Ascending aorta (tissue), 2 donors: ENCODE measurements at places on chromosomes 2 and 18.

DNA sequence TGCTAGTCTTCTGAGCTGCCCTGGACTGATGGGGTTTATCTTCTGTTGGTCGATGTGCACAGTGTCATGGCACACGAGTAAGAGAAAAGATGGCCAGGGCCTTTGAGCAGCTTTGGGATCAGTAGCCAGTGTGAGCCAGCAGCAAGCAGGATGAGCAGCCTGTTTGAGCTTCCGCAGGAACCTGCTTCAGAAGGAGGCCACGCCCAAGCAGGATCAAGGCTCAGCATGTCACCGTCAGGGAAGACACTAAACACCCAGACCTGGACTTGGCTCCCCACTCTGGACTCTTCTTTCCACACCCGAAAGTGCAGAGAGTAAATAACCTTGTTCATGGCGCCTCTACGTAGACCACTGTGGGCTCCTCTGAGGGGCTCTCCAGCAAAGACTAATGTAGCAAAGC, 25.2 kb upstream of the ASB1 start:
- no peak overlapping the region for H3K27ac ChIP-seq
- H3K36me3 ChIP-seq = peaks cover 17% of the 10 kb centered on the region
- H3K4me1 ChIP-seq = no peaks in the 10 kb centered on the region
- no peak overlapping the region for H3K4me3 ChIP-seq

DNA sequence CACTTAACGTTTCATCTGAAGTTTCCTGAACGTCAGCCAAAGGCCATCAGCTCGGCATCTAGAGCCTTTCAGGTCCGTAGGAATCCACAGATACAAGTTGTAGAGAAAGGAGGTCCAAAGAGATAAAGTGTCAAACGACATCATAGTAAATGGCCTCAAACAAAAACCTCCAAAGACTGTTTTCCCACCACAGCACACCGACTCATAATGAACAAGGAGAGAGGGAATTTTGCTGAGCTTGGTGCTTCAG, 150.3 kb downstream of the PXDN start:
- H3K27me3 ChIP-seq = no peaks in the 10 kb centered on the region
- no peaks in the 10 kb centered on the region for H3K4me1 ChIP-seq
- no peak overlapping the region for H3K4me3 ChIP-seq
- no peaks in the 10 kb centered on the region for H3K36me3 ChIP-seq
- H3K27ac ChIP-seq = no peak overlapping the region

DNA sequence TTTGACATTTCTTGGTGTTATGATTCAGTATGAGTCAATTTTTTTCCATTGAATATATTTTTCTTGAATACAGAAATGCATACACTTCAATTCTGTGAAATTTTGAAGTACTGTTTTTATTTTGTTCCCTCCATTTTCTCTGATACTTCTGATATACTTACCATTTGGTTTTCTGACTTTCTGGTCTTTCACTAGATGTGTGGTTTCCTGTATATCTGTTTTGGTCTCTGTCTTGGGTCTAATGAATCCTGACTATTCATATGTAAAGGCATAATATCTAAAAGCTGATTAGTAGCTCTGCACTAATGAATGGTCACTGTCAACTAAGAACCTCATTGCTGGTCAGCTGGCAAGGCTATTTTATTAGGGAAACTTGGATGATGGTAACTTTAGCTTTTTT, 345.6 kb downstream of the GRB14 start:
- H3K27ac ChIP-seq = no peak overlapping the region
- H3K4me3 ChIP-seq = no peak overlapping the region
- no peak for DNase-seq
- no peaks in the 10 kb centered on the region for H3K27me3 ChIP-seq

- no peak overlapping the region for H3K4me3 ChIP-seq
- H3K36me3 ChIP-seq = peaks cover 5% of the 10 kb centered on the region
- no peaks in the 10 kb centered on the region for H3K27me3 ChIP-seq
- no peak for DNase-seq
These were observed 38.8 kb downstream of the NRP2 start for GRCh38 chr2:205721057-205721449.

DNA sequence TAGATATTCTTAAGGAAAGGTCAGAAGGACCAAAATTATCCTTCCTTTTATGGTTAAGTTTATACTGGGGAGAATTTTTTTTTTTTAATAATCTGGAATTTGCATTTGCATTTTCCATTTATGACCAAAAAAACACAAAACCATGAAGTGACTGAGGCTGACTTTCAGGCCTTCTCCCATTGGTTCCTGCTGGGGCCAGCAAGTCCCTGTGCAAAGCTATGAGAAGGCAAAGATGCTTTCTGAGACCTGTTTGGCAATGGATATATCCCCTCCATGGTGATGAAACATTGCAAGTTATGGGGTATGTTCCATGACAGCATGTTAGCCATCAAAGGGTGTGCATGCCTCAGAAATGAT, 60.8 kb downstream of the KIAA2012 start:
- no peaks in the 10 kb centered on the region for H3K27me3 ChIP-seq
- H3K4me3 ChIP-seq = no peak overlapping the region
- H3K4me1 ChIP-seq = no peaks in the 10 kb centered on the region
- no peak for DNase-seq
- H3K36me3 ChIP-seq = no peaks in the 10 kb centered on the region
- no peak overlapping the region for H3K27ac ChIP-seq

- no peaks in the 10 kb centered on the region for H3K36me3 ChIP-seq
- no peaks in the 10 kb centered on the region for H3K27me3 ChIP-seq
- no peak for DNase-seq
- H3K4me3 ChIP-seq = no peak overlapping the region
- H3K27ac ChIP-seq = no peak overlapping the region
- H3K4me1 ChIP-seq = no peaks in the 10 kb centered on the region
These were observed 2180.6 kb upstream of the CELF4 start for GRCh38 chr18:39746201-39746600.

- no peak for DNase-seq
- no peak overlapping the region for H3K4me3 ChIP-seq
- H3K27me3 ChIP-seq = no peaks in the 10 kb centered on the region
- H3K4me1 ChIP-seq = no peaks in the 10 kb centered on the region
- no peak overlapping the region for H3K27ac ChIP-seq
These were observed 900.5 kb upstream of the CRIM1 start for GRCh38 chr2:35454966-35455638.

- DNase-seq = no peak
- H3K27ac ChIP-seq = no peak overlapping the region
- no peaks in the 10 kb centered on the region for H3K27me3 ChIP-seq
- H3K36me3 ChIP-seq = no peaks in the 10 kb centered on the region
- H3K4me3 ChIP-seq = no peak overlapping the region
- H3K4me1 ChIP-seq = no peaks in the 10 kb centered on the region
These were observed 945.0 kb upstream of the CRIM1 start for GRCh38 chr2:35410431-35411061.

GRCh38 chr2:206095536-206096332, 9.8 kb upstream of the INO80D start:
- no peaks in the 10 kb centered on the region for H3K27me3 ChIP-seq
- no peak overlapping the region for H3K4me3 ChIP-seq
- no peaks in the 10 kb centered on the region for H3K4me1 ChIP-seq
- no peak overlapping the region for H3K27ac ChIP-seq
- peaks cover 3% of the 10 kb centered on the region for H3K36me3 ChIP-seq

DNA sequence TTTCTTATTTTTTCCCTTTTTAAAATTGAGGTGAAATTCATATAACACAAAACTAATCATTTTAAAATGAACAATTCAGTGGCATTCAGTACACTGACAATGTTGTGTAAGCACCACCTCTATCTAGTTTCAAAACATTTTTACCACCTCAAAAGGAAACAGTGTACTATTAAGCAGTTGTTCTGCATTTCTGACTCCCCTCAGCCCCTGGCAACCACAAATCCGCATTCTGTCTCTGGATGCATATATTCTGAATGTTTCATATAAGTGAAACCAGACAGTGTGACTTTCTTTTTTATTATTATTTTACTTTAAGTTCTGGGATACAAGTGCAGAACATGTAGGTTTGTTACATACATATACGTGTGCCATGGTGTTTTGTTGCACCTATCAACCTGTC, 19.2 kb upstream of the TANK start:
- no peak overlapping the region for H3K27ac ChIP-seq
- H3K27me3 ChIP-seq = no peaks in the 10 kb centered on the region
- H3K4me1 ChIP-seq = peaks cover 13% of the 10 kb centered on the region

DNA sequence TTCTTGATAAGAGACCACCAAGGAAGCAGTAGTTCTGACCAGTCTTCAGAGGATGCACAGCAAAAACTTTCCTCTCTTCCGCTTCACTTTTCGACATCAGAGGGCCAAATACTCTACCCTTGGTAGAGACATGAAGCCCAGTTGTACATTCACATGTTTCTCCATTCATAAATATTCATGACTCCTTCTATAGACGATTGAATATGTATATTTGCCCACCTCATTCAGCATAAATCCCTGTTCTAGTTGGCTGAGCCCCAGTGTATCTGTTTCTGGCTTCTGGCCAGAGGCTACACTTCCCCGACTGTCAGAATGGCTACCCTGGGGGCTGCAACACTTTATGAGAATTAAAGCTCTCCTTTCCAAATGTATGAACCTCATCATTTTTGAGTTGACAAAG, 258.5 kb downstream of the ASXL3 start:
- no peak overlapping the region for H3K4me3 ChIP-seq
- no peaks in the 10 kb centered on the region for H3K36me3 ChIP-seq
- no peaks in the 10 kb centered on the region for H3K4me1 ChIP-seq
- H3K27me3 ChIP-seq = no peaks in the 10 kb centered on the region
- no peak for DNase-seq
- H3K27ac ChIP-seq = no peak overlapping the region

DNA sequence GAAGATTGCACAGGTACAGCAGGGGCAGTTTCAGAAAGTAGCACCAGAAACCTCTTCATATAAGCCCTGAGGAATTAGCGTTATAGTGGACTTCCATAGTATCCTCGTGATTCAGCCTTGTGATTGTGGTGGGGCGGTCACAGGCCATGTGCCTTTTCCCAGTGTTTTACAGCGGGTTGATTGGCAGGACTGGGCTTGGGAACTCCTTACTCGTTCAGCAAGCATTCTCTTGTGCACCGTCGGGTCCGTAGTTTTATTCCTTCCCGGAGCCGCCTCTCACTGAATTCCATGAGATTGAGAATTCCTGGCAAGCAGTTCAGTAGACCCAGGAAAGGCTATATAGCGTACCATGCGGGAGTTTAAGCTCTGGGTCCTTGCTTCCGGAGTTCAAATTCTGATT, 5.2 kb downstream of the COPS8 start:
- DNase-seq = no peak
- no peaks in the 10 kb centered on the region for H3K27me3 ChIP-seq
- H3K36me3 ChIP-seq = peaks cover 27% of the 10 kb centered on the region
- peaks cover 8% of the 10 kb centered on the region for H3K4me1 ChIP-seq
- no peak overlapping the region for H3K4me3 ChIP-seq
- H3K27ac ChIP-seq = no peak overlapping the region

DNA sequence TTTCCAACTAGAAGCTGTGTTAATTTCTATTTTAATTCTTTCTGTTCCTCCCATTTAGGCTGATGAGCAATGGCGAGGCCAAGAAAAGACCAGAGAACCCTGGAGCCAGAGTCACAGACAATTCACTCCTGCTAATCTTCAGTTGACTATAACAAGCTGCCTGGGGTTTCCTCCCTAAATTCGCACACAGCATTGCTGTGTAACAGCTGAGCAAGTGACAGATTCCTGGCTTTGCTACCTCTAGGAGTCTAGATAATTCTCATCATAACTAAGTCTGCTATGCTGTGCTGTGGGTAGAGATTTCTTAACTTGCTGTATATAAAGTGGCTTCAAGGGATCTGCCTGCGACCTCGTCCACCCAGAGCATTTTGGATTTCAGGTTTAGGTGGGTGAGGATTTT, 131.3 kb upstream of the REV1 start:
- H3K27ac ChIP-seq = no peak overlapping the region
- DNase-seq = no peak
- no peaks in the 10 kb centered on the region for H3K36me3 ChIP-seq
- H3K4me1 ChIP-seq = peaks cover 4% of the 10 kb centered on the region
- no peak overlapping the region for H3K4me3 ChIP-seq
- no peaks in the 10 kb centered on the region for H3K27me3 ChIP-seq

- no peaks in the 10 kb centered on the region for H3K27me3 ChIP-seq
- H3K36me3 ChIP-seq = no peaks in the 10 kb centered on the region
- H3K27ac ChIP-seq = no peak overlapping the region
- no peak overlapping the region for H3K4me3 ChIP-seq
These were observed 9.4 kb downstream of the ADAM23 start for GRCh38 chr2:206452750-206453149.

DNA sequence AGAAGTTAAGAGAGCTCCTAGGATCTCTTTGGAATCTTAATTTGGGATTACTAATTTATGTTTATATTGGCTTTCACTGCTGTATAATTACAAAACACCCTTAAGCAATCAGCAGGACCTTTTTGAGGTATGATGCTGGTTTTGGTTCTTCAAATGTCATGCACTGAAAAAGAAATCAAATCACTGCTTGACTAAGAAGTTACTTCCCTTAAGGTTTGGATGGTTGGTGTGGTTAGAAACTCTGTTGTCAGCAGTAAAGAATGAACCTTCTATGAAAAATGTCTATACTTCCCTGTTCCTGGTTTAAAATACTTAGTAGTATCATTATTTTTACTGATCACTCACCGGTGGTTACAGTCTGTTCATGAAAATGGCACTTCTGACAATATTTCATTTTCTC, 5.5 kb downstream of the COLEC12 start:
- DNase-seq = no peak
- H3K27ac ChIP-seq = no peak overlapping the region
- H3K27me3 ChIP-seq = no peaks in the 10 kb centered on the region
- H3K36me3 ChIP-seq = no peaks in the 10 kb centered on the region
- H3K4me1 ChIP-seq = peaks cover 4% of the 10 kb centered on the region

DNA sequence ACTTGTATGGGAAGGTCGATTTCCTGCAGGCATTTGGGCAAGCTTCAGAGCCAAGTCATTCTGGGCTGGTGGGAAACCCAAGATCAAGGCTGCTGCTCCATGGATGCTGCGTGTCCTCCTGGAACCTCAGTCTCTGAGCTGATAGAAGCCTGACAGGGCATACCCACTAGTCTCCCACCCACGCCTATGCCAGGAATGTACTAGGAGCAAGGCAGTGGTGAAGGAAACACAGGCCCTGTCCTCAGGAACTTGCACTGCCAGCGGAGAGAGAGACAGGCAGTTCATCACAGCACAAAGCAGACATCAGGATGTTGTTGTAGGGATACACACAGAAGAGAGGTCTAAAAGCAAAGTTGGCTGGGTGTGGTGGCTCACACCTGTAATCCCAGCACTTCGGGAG, 84.2 kb downstream of the PLB1 start:
- H3K27me3 ChIP-seq = no peaks in the 10 kb centered on the region
- peaks cover 15% of the 10 kb centered on the region for H3K4me1 ChIP-seq
- no peak overlapping the region for H3K4me3 ChIP-seq
- no peak for DNase-seq
- no peaks in the 10 kb centered on the region for H3K36me3 ChIP-seq

DNA sequence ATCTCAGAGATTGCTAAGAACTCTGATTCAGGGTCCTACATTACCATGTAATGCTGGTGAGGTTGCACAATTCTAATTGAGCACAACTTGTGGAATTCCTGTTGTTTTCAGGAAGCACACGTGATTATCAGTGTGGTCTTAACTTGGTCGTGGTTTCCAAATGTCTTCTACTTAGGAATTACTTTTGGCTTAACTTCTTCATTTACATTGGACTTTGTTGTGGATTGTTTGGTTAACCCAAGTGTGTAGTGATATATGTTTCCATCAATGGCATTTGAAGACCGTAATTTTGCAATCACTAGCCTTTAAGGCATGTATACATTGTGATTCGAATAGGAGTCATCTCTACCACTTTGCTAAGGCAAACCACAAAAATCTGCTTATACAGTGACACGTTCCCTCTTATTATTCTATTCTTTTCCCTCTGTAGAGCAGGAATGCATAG, 373.3 kb downstream of the IRS1 start:
- DNase-seq = no peak
- H3K4me1 ChIP-seq = no peaks in the 10 kb centered on the region
- no peaks in the 10 kb centered on the region for H3K27me3 ChIP-seq
- no peaks in the 10 kb centered on the region for H3K36me3 ChIP-seq
- no peak overlapping the region for H3K27ac ChIP-seq
- H3K4me3 ChIP-seq = no peak overlapping the region
